ENCODE measurements at places on chromosomes 3 and 15.

- DNase-seq = no peak
Measured at GRCh38 chr15:23422946-23423708, 23.9 kb downstream of the GOLGA6L2 start.

DNA sequence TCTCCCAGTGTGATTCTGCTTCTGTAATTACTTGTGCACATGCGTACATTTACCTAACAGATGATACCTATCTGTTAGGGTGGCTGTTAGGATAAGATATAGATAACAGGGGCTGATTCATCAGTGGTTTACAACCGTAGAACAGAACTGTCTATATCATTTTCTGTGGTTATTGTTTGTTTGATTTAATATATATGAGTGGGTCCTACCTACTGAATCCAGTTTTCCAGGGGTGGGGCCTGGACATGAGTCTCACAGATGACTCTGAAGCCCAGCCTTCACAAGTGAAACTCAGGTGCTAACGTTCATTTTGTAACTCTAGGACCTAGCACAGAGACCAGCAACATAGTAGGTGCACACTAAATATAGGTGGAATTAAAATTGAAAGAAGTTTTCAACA lies 10.4 kb upstream of the ACAP2 start:
- DNase-seq = no peak

- DNase-seq = peak; percentile 78
Measured at GRCh38 chr3:65552434-65552833, 486.3 kb downstream of the MAGI1 start.

DNA sequence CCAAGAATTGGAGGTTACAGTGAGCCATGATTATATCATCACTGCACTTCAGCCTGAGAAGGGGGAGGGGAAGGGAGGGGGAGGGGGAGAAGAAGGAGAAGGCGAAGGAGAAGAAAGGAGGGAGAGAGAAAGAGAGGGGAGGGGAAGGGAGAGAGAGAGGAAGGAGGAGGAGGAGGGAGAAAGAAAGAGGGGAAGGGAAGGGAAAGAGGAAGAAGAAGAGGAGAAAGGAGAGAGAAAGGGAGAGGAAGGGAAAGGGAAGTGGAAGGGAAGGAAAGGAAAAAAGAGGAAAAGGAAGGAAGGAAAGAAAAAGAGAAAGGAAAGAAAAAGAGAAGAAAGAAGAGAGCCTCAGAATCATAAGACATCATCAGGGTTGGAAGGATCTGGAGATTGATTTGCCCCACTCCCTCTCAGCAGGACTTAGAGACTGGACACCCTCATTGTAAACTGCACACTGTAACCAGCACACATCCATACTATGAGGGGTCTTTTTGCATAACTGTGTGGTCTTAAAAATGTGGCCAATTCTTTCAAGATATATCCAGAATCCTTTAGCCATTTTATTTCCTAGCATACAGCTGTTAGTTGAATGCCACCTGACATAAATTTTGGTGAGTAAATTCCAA lies 130.9 kb downstream of the CMSS1 start:
- DNase-seq = no peak

- no peak for DNase-seq
Measured at GRCh38 chr3:143604402-143605185, 243.7 kb downstream of the SLC9A9 start.
